Sciatic nerve (tissue), 2 donors: ENCODE measurements at places on chromosomes 3 and 15. TPM values are rescaled to one million over a fixed set of nuclear protein-coding genes. Genes with fewer than 3 reads are reported as not detected.

The HYAL1 gene
- 19.4 TPM for total RNA-seq

The RBPMS2 gene
- total RNA-seq: 14.2 TPM

The BNC1 gene
- total RNA-seq: 0.58 TPM

The PIERCE2 gene
- 0.85 TPM for total RNA-seq

The PDHB gene
- 55.9 TPM for total RNA-seq

The GOLGA8S gene
- 1.5 TPM for total RNA-seq

The ENTPD3 gene
- total RNA-seq: 1.6 TPM

The MESP2 gene
- total RNA-seq: 0.45 TPM

The ANKUB1 gene
- 2.8 TPM for total RNA-seq

The RIOX2 gene
- total RNA-seq: 36.0 TPM

The SMCO1 gene
- total RNA-seq: not detected

The LIPC gene
- 24.4 TPM for total RNA-seq

The TMC3 gene
- 0.13 TPM for total RNA-seq

The RBM5 gene
- total RNA-seq: 231 TPM

The GOLGA8O gene
- 9.9 TPM for total RNA-seq

The STRA6 gene
- total RNA-seq: 0.76 TPM

The CLRN1 gene
- total RNA-seq: not detected

- DNase-seq: no peak
These were observed 776.3 kb downstream of the TUSC7 start for GRCh38 chr3:117485841-117486240.

DNA sequence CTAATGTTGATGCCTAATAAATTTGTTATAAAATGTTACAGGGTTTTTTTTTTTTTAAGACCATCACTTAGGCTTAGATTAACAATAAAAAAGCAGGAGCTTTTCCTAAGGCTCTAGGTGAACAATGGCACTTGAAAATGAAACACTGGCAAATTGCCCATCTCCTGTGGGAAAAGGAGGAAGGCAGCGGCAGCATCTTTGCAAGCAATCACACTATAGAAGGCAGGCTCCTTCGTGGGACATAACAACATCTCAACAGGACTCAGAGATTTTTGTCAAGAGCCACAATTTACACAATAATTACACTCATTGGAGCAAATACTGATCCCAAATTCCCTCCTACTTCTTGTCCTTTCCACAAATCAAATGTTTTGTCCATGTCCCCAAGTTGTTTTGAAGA is 646.7 kb downstream of the ROBO2 start:
- DNase-seq: no peak

GRCh38 chr3:17935222-17935621 is 192.8 kb upstream of the TBC1D5 start:
- DNase-seq: no peak

- DNase-seq: no peak
These were observed 554.1 kb downstream of the GOLGA6L6 start for GRCh38 chr15:19987389-19988048.

GRCh38 chr3:22959593-22959992 is 243.5 kb upstream of the UBE2E2 start:
- DNase-seq: no peak

- no peak for DNase-seq
These were observed 570.6 kb upstream of the ROBO1 start for GRCh38 chr3:80338366-80338765.

DNA sequence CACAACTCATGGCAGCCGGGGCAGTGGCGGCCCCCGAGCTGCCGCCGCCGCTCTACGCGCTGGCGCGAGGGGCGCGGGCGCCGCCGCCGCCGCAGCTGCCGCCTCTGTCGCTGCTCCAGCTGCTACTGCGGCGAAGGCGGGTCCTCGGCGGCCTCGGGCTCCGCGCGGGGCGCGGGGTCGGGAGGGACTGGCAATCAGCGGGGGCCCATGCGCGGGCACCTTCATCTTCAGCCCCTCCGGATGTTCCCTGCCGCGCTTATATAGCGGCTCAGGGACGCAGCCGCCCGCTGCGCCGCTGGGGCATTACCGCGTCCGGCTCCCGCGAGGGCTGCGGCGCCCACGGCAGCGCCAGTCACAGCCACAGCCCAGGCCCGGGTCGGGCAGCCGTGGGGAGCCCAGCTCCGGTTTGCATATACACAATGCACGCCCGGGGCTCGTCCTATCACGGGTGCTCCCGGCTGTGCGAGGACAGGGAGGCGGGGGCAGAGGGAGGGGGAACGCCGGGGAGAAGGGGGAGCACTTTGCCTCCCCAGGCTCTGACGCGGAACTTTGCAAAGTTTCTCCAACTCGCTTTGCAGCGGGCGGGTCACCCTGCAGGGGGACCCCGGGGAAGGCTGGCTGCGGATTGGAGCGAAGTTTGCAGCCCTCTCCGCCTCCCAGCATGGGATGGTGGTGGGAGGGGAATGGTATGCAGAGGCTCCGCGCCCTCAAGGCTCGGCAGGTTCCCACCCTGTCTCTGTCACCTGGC is at the start of gene VGLL3:
Gene VGLL3, minus strand, starts transcription at position 416 of the 748 bp plus-strand sequence. Its CDS starts 406 bp downstream, at position 10.
- peak; percentile 90 for DNase-seq

GRCh38 chr15:64460206-64460723 is at the start of gene ZNF609:
ZNF609 (plus strand) TSS chr15:64460578; CDS start chr15:64499420, 38,842 bp downstream.
- DNase-seq: peak; percentile 94

DNA sequence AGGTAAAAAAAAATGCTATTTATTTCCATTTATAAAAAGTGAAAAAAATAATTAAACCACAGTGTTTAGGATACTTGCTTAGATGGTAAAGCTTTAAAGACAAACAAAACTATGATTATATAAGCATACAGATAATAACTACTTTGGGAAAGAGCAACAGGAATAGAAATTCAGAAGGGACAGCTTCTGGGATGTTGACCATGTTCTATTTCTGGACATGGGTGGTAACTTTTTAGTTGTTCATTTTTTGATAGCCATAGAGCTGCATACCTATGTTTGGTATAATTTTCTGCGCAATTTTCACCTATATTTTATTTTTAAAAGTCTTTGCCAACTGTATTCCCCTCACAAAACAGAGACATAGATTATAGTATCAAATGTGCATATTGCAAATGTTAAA is 572.0 kb upstream of the NR2F2 start:
- no peak for DNase-seq

DNA sequence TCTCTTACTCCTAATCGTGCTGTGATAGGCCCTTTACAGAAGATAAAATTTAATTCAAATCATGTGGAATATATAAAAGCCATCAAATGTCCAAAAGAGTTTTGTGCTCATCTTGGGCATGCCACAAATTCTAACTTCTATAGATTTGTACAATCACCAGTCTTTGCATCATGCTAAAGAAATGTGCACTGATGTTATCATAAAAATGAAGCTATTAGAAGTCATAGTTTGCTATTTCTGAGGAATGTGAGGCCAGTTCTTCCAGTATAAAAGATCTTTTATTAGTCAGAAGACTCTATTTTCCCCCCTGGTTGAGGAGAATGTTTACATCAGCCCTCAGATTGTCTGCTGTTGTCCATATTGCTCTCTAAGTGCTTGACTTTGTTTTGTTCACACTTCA is 2.1 kb upstream of the ANXA2 start:
- no peak for DNase-seq

DNA sequence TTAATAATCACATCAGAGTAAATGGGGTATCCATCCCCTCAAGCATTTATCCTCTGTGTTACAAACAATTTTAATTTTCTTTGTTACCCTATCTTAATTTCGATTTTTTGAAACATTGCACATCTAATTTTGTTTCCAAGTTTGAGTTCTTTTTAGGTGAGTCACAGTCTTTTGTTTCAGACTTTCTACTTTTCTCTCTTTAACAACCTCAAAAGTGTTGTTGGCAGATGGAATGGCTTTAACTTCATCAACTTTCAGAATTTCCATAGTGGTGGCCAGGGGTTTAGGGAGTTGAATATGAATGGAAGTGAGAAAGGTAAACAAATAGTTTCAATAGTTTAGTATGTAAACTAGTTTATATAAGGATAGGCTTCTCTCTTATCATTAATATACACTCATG is 223.0 kb upstream of the MLF1 start:
- DNase-seq: no peak

- DNase-seq: no peak
These were observed 9.8 kb downstream of the PLEKHO2 start for GRCh38 chr15:64851503-64851840.

DNA sequence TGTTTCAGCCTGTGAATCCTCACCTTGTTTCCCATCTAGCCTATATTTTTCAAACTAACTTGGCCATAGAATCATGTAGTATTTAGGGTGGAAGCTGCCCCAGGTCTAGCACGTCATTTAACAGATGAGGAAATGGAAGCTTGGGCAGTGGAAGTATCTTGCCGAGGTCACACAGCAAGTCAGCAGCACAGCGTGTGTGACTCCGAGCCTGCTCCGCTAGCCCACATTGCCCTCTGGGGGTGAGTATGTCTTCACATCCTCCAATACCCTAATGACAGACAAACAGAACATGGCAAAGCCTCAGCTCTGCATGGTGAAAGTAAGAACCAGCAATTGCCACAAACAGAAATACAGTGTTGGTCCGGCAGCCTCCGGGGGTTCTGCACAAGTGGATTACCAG is 2.2 kb upstream of the CCR5 start:
- peak; percentile 66 for DNase-seq

GRCh38 chr15:48946074-48946839 is 17.5 kb downstream of the SHC4 start:
- no peak for DNase-seq

GRCh38 chr3:111737706-111738086 is 121.4 kb upstream of the PHLDB2 start:
- DNase-seq: no peak

GRCh38 chr3:139561959-139562676 is 22.6 kb upstream of the RBP1 start:
- no peak for DNase-seq

DNA sequence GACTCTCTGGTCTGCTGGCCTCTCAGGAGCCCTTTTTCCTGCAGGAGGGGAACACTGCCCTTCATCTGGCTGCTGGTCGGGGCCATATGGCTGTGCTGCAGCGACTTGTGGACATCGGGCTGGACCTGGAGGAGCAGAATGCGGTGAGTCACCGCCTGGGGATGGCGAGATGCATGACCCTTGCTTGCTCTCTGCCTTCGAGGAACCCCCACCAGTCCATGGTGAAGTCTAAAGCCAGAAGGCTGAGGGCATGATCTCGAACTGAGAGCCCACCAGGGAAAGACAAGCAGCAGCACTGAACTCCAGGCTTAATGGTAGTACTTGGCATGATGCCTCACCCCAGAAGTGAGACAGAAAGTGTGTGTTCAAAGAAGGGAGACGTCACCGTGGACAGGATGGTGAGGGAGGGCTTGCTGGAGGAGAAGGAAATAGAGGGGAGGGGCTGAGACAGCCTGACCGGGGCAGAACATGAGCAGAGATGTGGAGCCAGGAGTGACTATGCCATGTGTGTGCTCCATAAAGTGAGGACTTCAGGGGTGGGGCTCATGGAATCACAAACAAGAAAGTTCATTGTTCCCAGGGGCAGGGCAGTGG is 19.2 kb downstream of the ANKDD1A start:
- no peak for DNase-seq

DNA sequence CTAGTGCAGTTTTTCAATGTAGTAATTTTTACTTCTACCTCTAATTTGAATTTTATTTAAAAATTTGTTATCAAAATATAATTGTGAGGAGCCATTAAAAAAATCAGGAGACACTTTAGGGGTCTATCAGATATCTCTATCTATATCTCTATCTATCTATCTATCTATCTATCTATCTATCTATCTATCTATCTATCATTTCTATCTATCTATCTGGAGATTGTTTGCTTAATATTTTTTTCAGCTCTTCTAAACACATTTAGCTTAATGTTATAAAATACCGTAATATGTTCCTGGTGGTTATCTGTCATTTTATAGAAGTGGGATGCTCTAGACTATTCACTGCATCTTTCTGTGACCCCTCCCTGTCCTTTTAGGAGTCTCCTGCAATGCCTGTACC is 193.7 kb upstream of the P2RY1 start:
- DNase-seq: no peak
